NCI-H2171 treated with DMSO at 0.1 percent for 48 hours (cell line): ENCODE measurements at places on chromosomes 16 and 17.

- DNase-seq: no peak
Observed at GRCh38 chr17:51159604-51160003, 6.2 kb downstream of the NME1 start.

GRCh38 chr16:969508-970385 lies 1.0 kb downstream of the LMF1 start:
- DNase-seq: no peak

- no peak for DNase-seq
Observed at GRCh38 chr17:61313461-61314326, 85.9 kb upstream of the TBX2 start.

DNA sequence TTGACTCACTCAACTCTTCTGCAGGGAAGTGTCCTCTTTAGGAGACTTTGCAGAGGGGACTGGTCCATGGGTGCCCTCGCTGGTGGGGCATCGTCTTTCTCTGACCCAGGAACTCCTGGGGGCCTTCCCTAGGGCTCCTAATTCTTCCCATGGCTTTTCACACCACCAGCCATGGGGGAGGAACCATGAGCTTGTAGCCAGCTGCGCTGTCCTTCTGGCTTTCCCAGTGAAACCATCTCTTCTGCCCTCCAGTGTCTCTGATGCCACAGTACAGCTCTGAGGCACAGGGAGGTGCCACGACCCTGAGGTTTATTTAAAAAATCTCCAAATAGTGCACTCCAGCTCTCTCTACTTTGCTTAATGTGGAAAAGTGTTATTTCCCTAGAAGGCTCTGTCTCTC lies 78.6 kb downstream of the SDR42E1 start:
- no peak for DNase-seq

DNA sequence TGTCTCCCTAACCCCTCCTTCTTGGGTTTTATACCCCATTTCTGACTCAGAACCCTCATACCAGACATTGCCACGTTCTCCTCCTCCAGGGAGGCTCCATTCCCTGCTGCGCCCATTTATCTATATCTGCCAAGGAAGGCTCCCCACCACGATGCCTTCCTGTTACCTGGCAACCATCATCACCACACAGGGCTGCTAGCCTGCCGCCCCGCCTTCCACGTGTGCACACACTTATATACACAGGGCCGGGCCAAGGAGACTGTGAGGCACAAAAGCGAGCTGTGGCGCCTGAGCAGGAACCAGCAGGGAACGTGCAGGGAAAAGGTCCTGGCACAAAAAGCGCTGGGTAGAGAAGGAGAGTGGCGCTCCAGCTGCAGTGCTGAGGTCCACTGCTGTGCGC lies 261.8 kb downstream of the CBLN1 start:
- DNase-seq: peak; percentile 81

DNA sequence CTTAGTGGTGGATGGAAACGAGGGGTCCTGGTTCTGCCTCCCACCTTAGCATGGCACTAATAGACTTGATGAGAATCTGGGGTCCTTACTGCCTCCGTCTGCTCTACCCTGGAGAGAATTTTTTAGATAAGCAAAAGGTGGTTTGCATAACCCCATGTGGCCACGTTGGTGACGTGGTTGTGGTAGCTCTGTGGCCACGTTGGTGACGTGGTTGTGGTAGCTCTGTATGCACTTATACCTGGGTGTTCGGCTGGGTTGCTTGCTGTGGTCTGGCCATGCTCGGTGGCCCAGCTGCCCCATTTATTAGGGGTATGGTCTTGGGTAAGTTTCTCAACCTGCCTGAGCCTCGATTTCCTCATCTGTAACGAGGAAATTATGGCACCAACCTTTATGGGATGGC lies 13.0 kb downstream of the SPIRE2 start:
- no peak for DNase-seq

DNA sequence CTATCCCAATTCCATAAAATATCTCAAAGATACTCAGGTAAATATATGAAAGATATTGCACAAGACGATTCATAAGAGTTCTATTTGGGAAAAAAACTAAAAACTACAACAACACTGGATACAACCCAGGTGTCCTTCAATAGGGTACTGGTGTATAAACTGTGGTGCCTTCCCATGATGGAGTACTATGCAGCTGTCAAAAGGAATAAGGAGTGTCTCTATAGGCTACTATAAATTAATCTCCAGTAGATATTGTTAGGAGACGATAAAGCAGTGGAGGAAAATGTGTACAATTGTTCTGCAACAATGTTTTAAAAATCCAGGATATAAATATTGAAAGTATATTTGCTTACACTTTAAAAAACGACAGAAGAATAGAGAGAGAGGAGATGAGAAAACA lies 2.4 kb upstream of the KRTAP4-12 start:
- no peak for DNase-seq

GRCh38 chr17:76949913-76950695 lies 81.9 kb downstream of the MGAT5B start:
- DNase-seq: no peak

DNA sequence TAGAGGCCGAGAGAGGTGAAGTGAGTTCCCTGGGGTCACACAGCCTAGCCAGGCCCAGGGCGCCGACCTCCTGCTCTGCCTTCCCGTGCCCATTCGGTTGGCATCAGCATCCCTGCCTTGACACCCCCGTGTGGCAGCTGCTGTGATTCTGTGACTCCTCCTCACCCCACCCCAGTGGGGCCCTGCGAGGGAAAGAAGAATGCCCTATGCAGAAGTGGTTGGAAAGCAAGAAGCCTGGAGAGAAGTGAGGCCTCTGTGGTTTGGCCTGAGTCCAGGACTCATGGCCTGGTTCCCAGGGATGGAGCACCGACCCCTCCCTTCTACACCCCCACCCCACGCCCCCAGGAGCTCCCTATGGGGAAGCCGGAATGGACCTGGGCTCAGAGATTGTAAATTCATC lies 296.2 kb downstream of the SEC14L1 start:
- peak; percentile 63 for DNase-seq

GRCh38 chr16:65684230-65684629 lies 562.4 kb upstream of the CDH11 start:
- no peak for DNase-seq
